ENCODE measurements at places on chromosomes 11 and 22. TPM values are rescaled to one million over a fixed set of nuclear protein-coding genes. Genes with fewer than 3 reads are reported as not detected.

The GALR3 gene
- not detected for total RNA-seq

The APLNR gene
- total RNA-seq = 17.8 TPM

GRCh38 chr11:33869481-33870422, 22.1 kb downstream of the LMO2 start:
- DNase-seq = peak; percentile 80

- DNase-seq = no peak
These were observed 410.0 kb downstream of the OPCML start for GRCh38 chr11:133122256-133122655.

GRCh38 chr11:22432291-22433093, 94.3 kb downstream of the SLC17A6 start:
- DNase-seq = no peak

- DNase-seq = no peak
These were observed 3.1 kb downstream of the TRAPPC4 start for GRCh38 chr11:119021631-119022030.

- no peak for DNase-seq
These were observed 48.2 kb downstream of the BSX start for GRCh38 chr11:122933416-122933815.

GRCh38 chr11:70682056-70682455, 283.7 kb downstream of the CTTN start:
- no peak for DNase-seq

DNA sequence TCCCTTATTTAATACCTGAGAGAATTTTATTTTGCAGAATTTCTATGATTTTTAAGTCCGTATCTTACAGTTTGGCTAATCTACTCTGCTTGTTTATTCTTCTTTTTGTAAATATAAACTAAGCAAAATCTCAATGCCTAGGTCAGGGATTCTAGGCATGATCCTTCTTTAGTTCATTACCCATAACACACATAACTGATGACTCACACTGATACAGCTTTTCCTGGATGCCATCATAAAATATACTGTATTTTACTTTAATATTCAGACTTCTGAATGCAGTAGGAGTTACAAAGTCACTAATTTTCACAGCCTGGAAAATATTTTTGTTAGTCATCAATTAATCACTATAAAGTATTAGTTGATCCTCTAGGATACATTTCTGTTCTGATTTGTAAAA, 898.2 kb upstream of the RAG2 start:
- DNase-seq = no peak

DNA sequence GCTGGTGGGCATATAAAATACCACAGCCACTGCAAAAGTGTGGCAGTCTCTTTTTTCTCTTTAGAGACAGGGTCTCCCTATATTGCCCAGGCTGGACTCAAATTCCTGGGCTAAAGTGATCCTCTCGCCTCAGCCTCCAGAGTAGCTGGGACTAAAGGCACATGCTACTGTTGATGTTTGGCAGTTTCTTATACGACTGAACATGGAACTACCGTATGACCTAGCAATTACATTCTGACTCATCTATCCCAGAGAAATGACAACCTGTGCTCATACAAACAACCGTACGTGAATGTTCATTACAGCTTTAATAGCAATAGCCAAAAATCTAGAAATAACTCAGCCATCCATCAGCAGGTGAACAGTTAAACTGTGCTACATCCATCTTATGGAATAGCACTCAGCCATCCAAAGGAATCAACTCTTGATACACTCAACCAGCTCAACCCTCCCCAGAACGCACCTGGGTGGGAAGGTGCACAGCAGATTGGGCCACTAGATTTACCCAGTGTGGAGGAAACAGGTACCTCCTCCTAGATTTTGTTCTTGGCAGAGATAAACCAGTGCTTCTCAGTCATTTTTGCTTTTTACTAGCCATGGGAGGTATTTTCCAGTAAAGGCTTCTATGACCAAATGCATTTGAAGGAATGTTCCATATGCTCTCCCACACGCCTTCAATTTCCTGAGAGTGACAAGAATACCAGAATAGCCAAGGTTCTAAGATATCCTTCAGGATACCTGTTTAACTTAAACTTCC, 130.5 kb downstream of the MED15 start:
- DNase-seq = no peak

DNA sequence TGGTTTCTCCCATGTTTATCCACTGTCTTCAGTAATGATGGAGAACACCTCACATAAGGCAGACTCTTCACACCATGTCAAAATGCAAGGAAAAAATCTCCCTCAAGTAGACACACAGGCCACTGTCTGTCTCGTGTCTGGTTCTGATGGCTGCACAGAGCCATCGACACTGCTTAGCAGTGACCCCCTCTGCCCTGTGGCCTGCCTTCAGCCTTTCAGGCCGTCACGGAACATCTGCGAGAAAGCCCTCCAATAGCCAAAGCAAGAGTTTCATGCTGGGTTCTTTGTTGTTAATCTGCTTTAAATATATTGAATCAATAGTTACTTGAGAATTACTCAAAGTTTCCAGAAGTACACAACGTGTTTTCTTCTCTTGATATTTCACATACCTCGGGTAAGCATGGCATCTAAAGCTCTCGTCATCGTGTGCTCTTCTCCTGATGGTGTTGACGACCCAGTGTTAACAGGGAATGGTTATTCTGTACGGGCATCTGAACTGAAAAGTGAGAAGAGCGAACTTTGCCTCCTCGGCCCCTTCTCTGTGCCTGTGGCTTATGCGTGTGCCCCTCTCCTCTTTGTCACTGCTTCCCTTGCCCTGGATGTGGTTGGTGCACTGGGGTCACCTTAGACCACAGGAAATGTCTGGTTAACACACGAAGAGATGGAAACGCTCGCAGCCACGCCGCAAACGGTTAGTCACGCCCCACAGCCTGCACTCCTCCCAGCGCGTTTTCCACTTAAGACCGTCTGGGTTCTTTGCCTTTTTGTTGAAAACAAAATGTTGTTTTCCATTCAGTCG, 33.4 kb upstream of the CTTN start:
- no peak for DNase-seq

The APOA5 gene
- total RNA-seq = not detected

DNA sequence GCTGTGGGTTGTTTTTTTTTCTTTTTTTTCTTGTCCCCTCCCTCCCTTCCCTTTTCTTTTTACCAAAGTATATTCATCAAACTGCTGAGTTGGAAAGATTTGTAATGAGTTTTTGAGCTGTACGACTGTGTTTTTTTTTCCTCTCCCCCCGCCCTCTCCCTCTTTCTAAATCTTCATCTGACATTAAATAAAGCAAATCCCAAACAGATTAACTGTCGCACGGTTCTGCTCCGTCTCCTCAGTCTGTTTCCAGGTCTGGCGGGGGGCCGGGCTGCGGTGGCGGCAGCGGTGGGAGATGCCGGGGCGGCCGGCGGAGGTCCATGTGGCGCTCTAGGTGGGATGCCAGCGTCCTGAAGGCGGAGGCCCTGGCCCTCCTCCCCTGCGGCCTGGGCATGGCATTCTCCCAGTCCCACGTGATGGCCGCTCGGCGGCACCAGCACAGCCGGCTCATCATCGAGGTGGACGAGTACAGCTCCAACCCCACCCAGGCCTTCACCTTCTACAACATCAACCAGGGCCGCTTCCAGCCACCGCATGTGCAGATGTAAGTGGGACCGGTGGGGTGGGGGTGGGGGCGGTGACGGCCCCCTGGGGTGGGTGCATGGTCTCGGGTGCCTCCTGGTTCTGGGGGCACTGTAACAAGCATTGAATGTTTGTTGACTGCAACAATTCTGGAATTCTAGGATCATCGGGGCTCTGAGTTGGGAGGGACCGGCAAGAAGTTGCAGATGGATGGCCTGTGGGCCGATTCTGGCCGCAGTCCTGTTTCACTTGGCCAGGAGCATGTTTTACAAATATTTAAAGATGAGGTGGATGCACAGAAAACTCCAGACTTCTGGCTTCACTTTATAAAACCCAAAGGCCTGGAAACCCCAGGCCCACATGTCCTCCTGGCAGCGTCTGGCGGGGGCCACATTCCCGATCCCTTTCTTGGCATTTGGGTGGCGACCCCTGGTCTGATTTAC, 13.1 kb downstream of the MPPED1 start:
- no peak for DNase-seq

The PTPN5 gene
- total RNA-seq = 2.1 TPM

- DNase-seq = peak; percentile 83
These were observed 18.9 kb upstream of the WNT11 start for GRCh38 chr11:76225122-76225611.

DNA sequence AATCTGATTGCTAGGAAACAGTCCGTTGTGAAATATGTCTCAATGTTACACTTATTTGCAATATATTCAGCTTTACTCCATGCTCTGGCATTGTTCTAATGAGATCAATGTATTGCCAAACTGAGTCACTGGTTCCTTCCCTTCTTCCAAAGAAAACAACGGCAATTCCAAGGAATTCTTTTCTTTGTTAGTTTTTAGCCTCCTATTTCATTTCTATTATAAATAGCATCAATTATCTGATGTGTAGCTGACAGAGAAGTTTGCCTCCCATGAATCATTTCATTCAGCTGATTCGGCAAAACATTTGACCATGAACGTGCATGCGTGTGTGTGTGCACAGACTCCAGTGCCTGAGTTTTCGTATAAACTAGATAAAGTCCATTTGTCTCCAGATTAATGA, 346.8 kb downstream of the ETS1 start:
- no peak for DNase-seq

The CTNND1 gene
- total RNA-seq = 213 TPM

The VSIG10L2 gene
- total RNA-seq = 0.48 TPM

- no peak for DNase-seq
These were observed 83.6 kb upstream of the PHOX2A start for GRCh38 chr11:72327606-72328005.

The TMEM86A gene
- total RNA-seq = 8.4 TPM

DNA sequence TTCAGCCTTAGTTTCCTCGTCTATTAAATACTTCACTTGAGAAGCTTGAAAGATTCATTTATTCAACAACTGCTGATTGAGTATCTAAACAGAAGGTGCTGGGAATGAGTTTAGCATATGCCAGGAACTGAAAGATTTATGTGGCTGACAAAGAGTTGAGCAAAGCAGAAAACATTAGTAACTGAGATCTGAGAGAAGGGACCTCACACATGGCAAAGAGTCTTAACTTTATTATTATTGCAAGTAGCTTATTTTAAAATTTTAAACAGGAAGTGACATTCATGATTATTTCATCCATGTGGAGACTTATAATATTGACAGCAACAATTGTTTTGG, 133.6 kb downstream of the CASP12 start:
- DNase-seq = no peak

The FAM180B gene
- 1.7 TPM for total RNA-seq

- no peak for DNase-seq
These were observed 133.7 kb downstream of the SNX19 start for GRCh38 chr11:130782361-130783222.

DNA sequence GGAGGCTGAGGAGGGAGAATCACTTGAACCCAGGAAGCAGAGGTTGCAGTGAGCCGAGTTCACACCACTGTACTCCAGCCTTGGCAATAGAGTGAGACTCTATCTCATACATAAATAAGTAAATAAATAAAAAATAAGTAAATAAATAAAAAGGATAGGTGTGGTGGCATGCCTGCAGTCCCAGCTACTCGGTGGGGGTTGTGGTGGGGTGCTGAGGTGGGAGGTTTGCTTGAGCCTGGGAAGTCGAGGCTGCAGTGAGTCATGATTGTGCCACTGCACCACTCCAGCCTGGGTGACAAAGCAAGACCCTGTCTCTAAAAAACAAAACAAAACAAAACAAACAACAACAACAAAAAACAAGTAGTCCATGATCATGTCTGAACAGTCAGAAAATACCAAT, 3.1 kb downstream of the LARGE2 start:
- DNase-seq = no peak

The SIPA1 gene
- total RNA-seq = 67.0 TPM

The RAB1B gene
- total RNA-seq = 102 TPM

The CHCHD10 gene
- total RNA-seq = 41.9 TPM

DNA sequence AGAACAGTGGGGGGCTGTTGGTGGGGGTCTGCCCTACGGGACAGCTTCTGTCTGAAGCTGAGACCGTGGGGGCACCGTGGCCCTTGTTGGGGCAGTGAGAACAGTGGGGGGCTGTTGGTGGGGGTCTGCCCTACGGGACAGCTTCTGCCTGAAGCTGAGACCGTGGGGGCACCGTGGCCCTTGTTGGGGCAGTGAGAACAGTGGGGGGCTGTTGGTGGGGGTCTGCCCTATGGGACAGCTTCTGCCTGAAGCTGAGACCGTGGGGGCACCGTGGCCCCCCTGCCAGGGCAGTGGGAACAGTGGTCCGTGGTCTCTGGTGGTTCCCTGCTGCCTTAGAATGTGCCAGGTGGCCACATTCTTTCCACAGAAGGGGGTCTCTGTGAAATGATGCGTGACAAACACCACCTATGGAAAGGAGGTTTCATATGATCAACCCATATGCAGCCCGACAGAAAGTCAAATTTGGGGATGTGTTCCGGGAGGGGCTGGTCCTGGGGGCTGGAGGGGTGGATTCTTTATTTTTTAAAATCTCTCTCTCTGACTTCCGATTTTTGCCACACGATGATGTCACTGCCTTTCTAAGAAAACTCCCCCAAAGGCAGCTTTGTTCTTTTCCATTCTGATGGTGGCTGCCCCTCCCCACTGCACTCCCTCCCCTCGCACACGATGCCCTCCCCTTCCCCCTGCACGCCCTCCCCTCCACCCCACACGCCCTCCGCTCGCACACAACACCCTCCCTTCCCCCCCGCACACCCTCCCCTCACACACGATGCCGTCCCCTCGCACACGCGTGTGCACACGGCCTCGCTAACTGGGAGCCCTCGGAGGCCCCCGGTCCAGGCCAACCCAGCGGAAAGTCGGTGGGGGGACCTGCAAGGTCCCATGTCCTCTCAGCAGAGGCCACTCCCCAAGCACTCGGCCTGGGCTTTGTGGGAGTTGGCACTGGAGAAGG, 1186.5 kb downstream of the BRD1 start:
- DNase-seq = no peak

DNA sequence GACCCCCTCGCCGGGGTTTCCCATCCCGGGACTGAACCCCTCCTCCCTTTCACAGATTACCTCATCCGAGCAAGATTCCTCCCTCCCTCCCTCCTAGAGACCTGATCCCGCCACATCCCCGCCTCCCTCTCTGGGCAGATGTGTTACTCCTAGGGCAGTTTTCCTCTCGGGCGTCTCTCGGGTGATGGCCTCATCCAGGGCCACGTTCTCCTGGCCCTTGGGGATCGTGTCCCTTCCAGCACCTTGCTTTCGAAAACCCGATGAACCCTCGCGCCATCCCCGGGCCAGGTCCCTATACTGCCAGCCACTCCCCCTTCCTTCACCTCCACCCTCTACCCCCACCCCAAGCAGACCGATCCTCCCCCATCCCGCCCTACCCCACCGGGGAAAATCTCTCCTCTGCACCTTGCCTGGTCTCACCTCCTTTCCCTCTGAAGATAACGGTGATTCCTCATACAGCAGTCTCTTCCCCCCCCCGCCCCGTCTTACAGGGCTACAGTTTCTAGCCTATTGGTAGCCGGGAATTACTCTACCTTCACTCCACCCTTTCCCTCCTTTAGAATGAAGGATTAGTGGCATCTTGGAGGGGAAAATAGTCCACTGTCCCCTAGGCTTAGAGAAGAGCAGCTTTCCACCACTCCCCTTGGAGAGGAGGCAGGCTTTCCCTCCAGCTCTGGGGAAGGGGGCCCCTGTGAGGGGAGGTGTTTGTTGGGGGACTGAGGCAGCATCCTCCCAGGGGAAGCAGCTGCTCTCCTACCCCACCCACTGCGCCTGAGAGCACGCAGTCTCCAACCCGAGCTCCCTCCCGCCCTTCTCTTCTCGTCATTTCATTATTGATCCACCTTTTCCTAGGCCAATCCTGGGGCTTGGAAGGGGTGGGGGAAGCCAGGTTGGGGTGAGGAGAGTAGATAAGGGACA, 1.2 kb downstream of the KMT2A start:
- DNase-seq = peak; percentile 60

GRCh38 chr22:47748957-47749356, 986.5 kb downstream of the TBC1D22A start:
- DNase-seq = no peak

Data from aorta (tissue), 5 donors.